ENCODE measurements at places on chromosomes 4 and X.
A peak's percentile ranks its signal among the peaks of the same experiment; 100 is the strongest.

DNA sequence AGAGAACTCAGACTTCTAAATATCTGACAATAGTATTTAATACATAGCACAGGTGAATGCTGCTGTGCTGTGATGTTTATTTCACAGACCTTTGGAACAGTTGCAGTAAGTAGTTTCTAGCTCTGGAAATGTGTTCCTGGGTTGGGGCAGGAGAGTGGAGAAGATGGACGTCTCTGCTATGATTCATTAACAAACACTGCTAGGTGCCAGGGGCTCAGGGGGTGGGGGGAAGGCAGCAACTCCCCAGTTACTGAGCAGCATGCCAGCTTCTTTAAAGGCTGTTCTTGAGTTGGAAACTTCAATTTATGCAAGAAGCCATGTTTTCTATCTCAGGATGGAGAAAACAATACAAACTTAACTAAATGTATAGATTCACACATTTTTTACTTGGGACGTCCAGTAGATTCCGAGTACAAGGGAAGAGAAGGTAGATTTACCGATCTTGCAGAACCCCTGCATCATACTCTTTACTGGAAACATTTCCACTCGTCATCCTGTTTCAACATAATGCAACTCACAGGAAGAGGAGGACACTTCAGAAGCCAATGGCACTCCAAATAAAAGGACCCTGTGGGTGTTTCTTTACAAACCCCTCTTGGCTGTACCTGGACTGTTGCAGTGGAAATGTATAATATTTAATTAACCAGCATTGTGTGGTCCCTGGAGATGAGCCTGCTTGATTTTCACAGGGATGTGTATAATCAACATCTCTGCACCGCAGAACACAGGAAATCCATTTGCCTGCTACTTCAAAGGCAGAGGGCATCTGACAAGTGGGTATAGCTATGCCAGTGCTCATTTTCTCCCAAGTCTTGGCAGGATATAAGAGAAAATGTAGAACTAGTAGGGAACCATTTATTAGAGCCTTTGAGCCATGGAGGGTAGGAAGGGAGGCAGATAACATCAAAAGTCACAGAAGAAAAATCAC, 171.4 kb downstream of the SH3KBP1 start:
- DNase-seq = no peak

DNA sequence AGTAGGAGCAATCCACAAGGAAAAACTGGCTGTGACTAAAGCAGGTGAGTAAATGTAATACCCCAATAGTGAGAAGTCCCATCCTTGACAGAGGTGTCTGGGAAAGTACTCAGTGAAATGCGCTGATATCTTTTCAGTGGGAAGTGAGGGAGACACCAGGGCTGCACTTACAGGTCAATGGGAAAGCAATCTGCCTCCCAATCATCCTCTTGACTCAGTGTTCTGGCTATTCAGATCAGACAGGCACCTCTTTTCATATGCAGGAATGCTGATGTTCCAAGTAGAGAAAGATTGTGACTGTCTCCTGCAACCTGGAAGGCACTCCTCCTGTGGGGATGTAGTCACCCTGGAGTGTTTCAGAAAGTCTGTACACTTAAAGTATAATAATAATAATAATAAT, 39.9 kb upstream of the SPIN2A start:
- no peak for DNase-seq

- peak; percentile 44 for DNase-seq
Measured at GRCh38 chrX:10173331-10173900, 16.6 kb downstream of the CLCN4 start.

DNA sequence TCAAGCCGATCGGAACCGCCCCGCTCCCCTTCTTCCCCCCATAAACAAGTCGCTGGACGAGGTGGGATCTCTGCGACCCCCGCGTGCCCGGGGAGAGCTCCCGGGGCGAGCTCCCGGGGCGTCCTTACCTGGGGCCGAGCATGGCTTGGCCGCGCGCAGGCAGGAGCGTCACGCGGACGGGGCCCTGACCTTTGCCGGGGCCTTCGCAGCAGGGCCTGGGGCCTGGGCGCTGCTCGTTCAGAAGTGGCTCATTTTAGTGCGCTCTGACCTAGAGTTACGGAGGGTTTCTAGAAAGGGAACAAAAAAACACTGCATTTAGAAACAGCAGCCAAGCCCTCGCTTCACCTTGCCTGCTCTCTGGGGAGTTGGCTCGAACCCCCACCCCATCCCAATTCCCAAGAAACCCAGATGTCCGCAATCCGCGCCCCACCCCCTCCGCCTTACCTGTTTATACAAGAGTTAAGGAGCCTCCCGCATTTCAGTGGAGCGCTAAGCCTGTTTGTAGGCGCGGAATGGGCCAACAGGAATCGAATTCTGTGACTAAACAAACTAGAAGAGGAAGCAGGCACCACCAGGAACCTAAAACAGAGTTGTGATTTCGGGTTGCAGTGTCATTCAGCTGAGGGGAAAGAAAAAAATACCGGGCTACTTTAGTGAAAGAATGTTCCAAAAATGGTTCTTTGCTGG, 814 bp upstream of the RBM47 start:
- DNase-seq = peak; percentile 55
